ENCODE measurements at places on chromosomes 1 and 21.

DNA sequence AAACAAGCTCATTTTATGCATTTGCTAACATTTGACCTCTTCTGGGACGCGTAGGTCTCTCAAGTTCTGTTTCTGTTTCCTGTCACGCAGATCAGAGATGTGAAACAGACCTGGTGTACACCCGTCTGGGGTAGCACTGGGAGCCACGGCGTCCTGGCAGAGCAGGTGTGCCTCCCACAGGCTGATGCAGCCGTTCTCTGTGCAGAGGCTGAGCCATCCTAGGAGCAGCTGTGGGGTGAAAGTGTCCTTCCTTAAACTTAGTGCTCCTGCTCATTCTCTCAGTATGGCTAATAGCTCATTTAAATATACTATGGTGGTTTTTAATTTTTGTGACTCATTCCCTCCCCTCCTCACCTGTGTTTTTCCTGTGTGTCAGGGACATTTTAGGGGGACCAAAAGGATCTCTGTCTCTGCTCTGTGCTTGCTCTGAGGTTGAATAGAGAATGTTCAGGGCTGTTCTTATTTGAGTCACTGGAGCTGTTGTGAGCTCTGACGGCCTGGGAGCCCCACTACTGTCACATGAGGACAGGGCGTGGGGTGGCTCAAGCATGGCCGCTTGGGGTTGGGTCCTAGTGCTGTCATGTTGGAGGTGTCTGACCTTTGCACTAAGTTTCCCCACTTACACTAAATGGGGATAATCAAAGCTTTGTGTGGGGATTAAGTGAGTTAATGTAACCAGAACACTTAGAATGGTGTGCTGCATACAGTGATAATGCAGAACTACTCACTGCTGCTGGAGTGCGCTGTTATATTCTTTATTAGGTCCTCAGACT, 43.0 kb downstream of the GALNT2 start:
- DNase-seq = peak; percentile 69

DNA sequence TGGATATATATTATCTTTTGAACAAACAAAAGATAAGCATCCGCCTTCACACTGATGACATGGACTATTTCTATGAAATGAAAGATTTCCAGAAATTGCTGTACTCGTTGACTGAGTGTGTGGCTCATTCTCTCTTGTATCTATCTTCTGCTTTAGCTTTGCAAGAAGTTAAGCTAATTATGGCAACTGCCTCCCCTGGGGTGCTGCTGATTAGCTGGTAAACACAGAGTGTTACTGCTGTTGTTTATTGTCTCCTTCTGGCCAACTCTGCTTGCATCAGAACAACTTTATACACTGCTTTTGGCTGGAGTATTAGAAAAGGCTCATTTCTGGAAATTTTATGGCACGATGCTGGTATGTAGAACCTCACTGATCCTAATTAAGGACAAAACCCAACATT, 95.6 kb upstream of the SNX7 start:
- no peak for DNase-seq

GRCh38 chr1:17569200-17570139, 30.0 kb downstream of the ARHGEF10L start:
- no peak for DNase-seq

GRCh38 chr1:24382165-24382577, 31.4 kb downstream of the STPG1 start:
- no peak for DNase-seq

DNA sequence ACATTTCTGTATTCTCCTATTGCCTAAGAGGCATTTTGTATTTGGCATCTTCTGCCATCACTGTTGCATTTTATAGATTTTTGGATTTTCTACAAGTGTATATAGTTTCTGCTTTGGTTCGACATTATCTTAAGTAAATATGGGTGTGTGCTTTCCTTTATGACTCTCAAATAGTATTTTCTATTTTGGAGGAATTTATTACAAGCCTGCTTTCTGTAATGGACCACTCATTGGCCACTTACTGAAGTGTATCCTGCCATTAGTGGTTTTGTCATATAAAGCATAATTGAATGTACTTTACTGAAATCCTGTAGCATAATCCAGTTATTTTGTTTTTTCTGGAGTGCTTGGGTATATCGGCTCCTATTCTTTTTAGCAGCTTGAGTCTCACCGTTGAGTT, 184.3 kb downstream of the PATJ start:
- DNase-seq = no peak

DNA sequence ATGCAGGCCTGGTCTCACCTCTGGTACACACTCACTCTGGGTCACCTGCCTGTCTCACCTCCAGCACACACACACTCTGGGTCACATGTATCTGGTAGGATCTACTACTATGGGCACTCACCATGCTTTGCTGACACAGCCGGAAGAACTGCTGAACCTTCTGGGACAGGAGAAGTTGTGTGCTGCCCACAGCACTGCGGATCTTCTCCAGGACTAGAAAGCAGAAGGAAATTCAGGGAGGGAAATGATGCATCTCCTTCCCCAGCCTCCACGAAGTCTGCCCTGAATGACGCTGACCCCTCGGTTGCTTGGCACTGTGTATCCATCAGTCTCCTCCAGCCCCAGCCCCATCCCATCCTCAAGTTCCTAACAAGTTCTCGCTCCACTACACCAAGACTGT, 7.9 kb upstream of the SMIM12 start:
- no peak for DNase-seq

DNA sequence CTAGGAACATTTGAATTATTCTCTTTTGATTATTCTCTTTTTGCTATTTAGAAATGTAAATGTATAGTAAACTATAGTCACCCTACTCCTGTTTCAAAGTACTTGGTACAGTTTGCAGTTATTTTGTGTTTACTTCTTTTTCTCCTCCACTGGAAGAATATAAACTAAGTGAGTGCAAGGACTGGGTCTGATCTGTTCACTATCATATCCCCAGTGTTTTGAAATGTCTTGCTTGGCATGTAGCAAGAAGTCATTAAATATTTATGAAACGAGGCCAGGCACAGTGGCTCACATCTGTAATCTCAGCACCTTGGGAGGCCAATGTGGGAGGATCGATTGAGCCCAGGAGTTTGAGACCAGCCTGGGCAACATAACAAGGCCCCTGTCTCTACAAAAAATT, 35.8 kb upstream of the PODN start:
- DNase-seq = no peak

GRCh38 chr1:179767177-179767581, 24.1 kb downstream of the FAM163A start:
- no peak for DNase-seq

DNA sequence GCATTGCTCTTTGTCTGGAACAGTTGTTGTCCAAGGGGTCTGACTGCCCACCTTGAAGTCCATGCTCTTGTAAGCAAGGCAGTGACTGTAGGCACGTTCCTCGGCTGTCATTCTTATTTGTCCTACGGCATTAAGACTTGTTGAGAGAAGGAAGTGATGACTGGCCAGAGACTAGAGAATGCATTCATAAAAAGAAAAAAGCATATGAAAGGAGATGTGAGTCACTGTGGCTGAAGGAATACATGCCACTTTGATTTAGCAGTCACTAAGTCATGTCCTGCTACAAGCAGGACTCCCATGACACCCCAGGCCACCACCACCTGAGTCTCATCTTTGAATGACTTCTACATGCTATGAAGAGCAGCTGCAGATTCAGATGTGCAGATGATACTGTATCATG, 50.5 kb downstream of the CNN3 start:
- no peak for DNase-seq
